ENCODE measurements at places on chromosomes 11 and 22.
A peak's percentile ranks its signal among the peaks of the same experiment; 100 is the strongest.

DNA sequence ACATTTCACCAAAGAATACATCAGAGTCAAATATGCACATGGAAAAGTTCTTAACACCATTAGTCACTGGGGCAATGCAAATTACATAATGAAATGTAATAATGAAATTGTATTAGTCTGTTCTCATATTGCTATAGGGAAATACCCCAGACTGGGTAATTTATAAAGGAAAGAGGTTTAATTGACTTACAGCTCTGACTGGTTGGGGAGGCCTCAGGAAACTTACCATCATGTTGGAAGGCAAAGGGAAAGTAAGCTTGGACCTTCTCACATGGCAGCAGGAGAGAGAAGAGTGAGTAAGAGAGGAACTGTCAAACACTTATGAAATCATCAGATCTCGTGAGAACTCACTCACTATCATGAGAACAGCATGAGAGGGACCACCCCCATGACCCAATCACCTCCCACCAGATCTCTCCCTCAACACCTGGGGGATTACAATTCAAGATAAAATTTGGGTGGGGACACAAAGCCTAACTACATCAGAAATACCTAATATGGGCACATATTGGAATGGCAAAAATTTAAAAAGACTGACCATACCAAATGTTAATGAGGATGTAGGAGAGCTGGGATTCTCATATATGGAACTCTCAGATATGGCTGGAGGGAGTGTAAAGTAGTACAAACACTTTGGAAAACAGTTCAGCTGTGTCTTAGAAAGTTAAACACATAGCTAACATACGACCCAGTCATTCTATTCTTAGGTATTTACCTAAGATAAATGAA is 65.1 kb upstream of the CD44 start:
- DNase-seq: no peak

GRCh38 chr11:120900643-120901042 is 123.3 kb upstream of the TBCEL start:
- DNase-seq: no peak

- no peak for DNase-seq
Observed at GRCh38 chr22:46587061-46587460, 33.1 kb upstream of the GRAMD4 start.

DNA sequence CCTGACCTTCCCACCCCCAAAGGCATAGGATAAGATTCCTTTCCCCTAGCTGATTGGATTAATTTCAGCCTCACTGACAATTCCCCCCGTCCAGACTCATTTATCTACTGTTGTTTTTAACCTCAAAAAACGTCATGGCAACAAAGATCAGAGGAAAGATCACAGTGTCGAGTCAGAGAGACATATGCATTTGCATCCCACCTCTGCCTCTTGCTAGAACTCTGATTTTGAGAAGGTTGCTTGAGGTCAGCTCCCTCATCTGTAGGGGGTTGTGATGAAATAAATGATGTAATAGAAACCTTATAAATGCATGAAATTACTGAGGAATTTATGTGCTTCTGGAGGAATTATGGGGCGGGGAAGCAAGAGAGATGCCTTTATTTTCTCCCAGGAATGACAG is 53.3 kb upstream of the SYN3 start:
- no peak for DNase-seq

GRCh38 chr22:37298748-37299495 is 16.6 kb downstream of the CYTH4 start:
- no peak for DNase-seq

- peak; percentile 38 for DNase-seq
Observed at GRCh38 chr22:30605449-30606110, 1.4 kb upstream of the TCN2 start.

GRCh38 chr11:64823568-64824119 is 13.3 kb upstream of the MEN1 start:
- no peak for DNase-seq

DNA sequence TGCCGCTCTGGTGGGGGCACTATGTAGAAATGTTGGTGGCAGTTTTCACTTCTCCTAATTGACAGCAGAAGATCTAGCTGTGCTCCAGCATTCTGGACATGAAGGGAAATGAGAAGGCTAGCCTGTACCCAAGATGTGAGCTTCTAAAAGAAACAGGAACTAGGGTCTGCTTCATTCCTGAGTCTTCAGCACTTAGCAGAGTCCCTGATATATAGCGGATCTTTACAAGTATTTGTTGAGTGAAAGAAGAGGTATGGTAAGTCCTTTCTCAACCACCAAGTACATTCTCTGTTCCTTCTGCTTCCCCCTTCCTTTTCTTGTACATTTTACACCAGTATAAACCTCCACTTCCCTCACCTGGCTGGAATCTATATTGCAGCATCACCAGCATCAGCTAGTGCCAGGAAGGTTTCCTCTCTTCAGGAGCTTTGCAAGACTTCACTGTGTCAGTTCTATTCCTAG is 408.3 kb upstream of the CADM1 start:
- no peak for DNase-seq

DNA sequence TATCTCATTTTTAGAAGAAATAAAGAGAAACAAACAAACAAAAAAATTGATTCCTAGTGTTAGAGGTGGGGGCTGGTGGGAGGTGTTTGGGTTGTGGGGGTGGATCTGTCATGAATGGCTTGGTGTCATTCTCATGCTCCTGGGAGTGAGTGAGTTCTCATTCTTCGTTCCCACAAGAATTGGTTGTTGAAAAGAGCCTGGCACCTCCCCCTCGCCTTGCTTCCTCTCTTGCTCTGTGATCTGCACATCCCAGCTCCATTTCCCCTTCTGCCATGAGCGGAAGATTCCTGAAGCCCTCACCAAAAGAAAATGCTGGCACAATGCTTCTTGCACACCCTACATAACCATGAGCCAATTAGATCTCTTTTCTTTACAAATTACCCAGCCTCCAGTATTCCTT is 277.8 kb downstream of the ST3GAL4 start:
- DNase-seq: no peak

DNA sequence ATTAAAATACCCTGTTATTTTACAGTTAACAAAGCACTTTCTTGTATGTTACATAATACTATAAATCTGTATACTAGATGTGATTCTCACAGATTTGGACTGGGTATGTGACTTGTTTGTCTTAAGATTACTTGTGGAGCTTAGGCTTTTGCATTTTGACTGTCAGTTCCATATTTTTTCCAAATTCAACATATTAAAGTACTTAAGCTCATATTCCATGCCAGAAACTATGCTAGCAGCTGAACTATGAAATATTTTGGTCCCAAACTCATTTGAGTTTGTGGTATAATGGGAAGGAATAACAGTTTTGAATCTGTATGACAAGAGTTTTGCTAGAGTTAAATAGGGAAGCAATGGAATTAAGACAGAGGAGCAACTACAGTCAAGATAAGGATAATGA is 841.4 kb downstream of the JRKL start:
- no peak for DNase-seq

DNA sequence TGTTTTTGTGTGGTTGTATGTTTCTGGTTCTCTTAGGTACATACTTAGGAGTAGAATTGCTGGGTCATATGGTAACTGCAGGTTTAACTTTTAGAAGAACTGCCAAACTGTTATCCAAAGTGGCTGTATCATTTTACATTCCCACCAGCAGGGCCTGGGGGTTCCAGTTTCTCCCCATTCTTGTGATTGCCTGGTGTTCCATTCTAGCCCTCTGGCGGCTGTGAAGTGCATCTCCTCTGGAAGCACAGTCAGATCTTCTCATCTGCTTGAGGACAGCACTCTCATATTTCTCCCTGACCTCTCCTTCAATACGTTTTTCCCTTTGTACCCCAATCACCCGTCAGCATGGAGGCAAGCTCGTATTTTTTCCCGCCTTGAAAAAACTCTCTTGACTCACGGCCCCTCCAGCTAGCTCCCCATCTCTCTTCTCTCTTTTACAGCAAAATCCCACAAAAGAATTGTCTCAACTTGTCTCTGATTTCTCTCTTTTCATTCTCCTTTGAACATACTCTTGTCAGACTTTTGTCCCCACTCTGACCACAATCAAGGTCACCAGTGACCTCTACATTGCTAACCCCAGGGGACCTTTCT is 56.8 kb upstream of the THY1 start:
- no peak for DNase-seq

DNA sequence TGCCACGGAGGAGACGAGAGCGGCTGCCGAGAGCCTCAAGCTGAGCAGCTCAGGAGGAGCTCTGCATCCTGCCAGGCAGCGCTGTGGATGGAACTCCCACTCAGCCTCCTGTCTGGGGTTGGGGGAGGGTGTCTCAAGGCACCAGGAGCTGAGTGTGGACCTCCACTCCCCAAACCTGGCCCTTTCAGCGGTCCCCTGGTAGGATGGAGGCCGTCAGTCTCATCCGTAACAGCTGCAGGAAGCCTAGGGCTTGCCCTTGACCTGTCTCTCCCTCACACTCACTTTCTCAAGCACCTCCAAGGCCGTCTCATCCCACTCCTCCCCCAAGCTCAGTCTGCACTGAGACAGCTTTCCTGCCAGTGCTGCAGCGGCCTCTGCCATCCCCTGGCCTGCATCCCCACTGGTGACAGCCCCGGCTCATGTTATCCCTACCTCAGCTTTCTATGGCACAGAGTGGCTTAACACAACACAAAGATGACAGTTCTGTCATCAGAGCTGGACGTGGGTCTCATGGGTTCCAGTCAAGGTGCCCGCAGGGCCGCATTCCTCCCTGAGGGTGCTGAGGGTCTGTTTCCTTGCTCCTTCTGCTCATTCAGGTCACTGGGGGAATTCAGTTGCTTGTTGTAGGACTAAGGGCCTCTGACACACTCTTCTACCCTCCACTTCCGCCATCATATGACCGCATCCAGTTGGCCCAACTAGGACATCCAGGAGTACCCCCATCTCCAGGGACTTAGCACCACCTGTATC is 341.9 kb upstream of the B3GAT1 start:
- no peak for DNase-seq

DNA sequence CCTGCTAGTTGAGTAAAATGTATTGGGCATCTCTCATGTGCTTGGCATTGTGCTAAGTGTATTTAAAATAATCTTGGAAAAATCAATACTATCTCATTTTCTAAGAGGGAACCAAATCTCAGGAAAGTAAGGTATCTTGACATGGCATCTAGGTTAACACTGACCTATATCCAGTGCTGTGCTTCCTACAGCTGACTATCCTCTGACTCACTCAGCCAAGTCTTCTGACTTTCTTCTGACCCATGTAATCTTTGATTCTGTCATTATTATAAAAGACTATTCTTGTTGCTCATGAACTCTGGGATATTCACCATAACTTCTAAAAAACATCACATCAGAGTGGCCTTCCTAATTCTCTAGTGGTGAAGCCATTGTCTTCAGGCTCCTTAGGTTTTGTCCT is 304.1 kb upstream of the TENM4 start:
- no peak for DNase-seq

DNA sequence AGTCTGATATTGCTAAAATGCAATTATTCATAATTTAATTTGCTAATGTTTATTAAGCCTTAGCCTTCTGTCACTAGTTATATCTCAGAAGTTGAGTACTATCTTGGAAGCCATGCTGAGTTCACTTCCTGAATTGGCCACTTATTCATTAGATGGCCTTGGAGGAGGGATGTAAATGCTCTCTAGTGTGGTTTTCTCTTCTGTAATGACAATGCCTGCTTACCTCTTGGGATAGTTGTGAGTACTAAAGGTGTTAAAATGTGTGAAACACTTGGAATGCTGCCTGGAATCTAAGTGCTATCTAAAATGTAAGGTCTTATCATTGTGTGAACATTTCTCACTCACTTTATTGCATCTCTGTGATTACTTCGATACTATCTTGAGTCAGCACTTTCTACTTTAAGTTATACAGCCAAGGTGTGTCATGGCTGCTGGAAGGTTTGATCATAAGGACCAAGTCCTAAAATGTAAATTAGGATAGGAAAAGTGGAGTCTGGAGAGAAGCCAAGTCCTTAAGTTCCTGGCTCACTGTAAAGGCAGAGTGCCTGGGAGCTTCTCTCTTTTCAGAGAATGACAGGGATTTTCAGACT is 12.4 kb downstream of the GLYATL2 start:
- DNase-seq: no peak

- DNase-seq: peak; percentile 19
Observed at GRCh38 chr11:128687321-128687720, 6.6 kb upstream of the FLI1 start.

DNA sequence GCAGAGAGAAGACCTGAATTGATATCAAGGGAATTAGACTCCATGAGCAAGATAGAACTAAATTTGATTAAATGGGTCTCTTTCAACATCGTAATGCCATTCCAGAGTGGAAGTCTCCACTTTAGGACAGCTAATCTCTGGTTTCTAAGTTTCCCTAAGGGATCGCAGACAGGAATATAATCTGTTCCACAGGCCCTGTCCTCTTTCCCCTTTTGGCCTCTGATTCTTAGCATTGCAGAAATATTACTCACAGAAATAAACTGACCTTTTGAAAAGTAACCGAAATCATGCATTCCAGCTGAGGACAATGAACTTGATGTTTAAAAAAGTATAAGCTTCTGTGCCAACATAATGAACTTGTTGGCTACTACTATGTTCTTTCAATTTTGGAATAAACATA is 227.8 kb downstream of the ETS1 start:
- no peak for DNase-seq

- DNase-seq: peak; percentile 64
Observed at GRCh38 chr11:63767565-63768236, 874 bp downstream of the ZFTA start.

- no peak for DNase-seq
Observed at GRCh38 chr11:60069450-60069849, 13.0 kb downstream of the MS4A3 start.

- no peak for DNase-seq
Observed at GRCh38 chr11:102307727-102308038, 9.6 kb upstream of the BIRC3 start.

DNA sequence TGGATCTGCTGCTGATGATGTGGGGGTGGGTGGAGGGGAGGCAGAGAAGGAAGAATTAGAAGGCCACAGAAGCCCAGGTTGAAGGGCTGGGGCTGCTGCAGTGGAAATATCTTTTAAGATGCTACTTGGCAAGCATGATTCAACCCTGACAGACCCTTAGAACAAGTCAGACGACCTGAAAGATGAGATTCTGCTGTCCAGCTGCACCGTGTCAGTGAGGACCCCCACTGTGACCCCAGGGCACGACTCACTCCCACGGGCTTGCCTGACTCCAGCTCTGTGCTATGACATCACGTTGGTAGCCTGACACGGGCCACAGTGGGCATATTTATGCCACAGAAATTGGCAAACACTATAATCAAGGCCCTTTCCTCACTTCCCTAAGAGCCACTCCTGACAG is 36.0 kb downstream of the LRFN4 start:
- no peak for DNase-seq

- no peak for DNase-seq
Observed at GRCh38 chr11:128962896-128963295, 20.2 kb upstream of the TP53AIP1 start.
